Endothelial cell (in vitro differentiated cells): ENCODE measurements at places on chromosomes 4 and X. TPM values are rescaled to one million over a fixed set of nuclear protein-coding genes. Genes with fewer than 3 reads are reported as not detected.

SPANXB1 gene
- total RNA-seq, result not detected

F8A2 gene
- total RNA-seq, result not detected

GUCY1A1 gene
- total RNA-seq, result not detected

AFF2 gene
- total RNA-seq, result 9.3 TPM

PRSS12 gene
- 0.77 TPM for total RNA-seq

GAGE12G gene
- not detected for total RNA-seq

USP17L28 gene
- total RNA-seq, result not detected

TBL1X gene
- 19.4 TPM for total RNA-seq

PRDM5 gene
- 17.0 TPM for total RNA-seq

TKTL1 gene
- total RNA-seq, result 7.1 TPM

ADH1C gene
- not detected for total RNA-seq

PRR27 gene
- total RNA-seq, result not detected

TRIM75 gene
- not detected for total RNA-seq
